ENCODE measurements at places on chromosomes 12 and 14.

DNA sequence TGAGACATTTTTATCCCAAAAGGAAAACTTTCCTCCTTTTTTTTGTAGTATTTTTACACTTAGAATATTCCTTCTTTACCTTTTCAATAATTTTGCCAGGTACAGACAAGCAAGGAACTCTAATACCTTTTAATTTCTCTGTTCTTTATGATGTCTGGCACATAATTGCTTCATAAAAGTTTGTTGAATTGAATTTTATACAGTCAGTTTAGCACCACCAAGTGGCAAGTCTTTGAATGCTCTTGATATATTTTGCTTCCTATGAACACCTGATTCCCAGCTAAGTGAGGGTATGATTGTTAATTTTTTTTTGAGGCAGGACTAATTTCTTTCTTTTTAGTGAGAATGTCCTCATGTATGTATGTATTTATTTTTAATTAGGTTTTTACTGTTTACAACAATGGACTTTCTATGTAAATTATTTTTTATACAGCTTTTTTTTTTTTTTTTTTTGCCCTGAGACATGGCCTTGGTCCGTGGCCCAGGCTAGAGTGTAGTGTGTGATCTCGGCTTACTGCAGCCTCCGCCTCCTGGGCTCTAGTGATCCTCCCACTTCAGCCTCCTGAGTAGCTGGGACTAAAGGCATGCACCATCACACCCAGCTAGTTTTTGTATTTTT, 6.9 kb downstream of the TBC1D15 start:
- no peak for DNase-seq

- no peak for DNase-seq
Observed at GRCh38 chr12:127583041-127583440, 683.9 kb upstream of the TMEM132C start.

DNA sequence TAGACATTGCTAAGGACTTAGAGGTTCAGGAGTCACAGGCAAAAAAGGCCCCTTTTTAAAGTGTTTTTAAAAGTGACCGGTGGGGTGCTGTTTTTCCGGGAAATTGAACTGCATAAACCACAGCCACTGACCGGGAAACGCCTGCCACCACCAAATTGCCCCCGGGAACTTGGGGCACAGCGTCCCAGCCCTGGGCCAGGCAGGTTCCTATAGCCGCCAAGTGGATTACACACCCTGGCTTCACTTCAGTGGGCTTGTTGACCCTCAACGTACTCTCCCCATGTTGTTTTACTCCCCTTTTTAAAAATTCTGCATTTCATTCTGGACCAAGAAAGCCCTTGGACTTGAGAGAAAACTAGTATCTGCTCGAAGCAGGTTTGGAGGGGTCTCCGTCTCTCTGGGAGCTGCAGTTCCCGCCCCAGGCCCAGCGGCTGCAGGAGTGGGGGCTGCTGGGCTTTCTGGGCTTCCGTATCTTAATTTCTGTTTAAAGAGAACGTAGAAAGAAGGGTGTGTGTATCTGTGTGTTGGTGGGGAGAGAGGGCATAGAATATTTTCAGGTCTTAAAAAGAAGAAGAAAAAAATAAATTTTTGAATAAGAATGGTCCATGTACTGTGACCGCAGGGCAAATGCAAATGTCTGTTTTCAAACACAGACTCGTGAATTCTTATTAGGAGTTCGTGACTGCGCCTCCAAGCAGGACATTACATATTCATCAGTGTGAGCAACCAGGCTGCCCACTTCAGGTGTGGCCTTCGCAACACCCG, 82.9 kb downstream of the PAPOLA start:
- DNase-seq = no peak

- DNase-seq = no peak
Observed at GRCh38 chr12:3187846-3188770, 110.9 kb downstream of the TSPAN9 start.

GRCh38 chr12:13169272-13169671, 27.3 kb upstream of the EMP1 start:
- DNase-seq = no peak

GRCh38 chr14:91727121-91727520, 4.8 kb downstream of the CATSPERB start:
- DNase-seq = no peak

DNA sequence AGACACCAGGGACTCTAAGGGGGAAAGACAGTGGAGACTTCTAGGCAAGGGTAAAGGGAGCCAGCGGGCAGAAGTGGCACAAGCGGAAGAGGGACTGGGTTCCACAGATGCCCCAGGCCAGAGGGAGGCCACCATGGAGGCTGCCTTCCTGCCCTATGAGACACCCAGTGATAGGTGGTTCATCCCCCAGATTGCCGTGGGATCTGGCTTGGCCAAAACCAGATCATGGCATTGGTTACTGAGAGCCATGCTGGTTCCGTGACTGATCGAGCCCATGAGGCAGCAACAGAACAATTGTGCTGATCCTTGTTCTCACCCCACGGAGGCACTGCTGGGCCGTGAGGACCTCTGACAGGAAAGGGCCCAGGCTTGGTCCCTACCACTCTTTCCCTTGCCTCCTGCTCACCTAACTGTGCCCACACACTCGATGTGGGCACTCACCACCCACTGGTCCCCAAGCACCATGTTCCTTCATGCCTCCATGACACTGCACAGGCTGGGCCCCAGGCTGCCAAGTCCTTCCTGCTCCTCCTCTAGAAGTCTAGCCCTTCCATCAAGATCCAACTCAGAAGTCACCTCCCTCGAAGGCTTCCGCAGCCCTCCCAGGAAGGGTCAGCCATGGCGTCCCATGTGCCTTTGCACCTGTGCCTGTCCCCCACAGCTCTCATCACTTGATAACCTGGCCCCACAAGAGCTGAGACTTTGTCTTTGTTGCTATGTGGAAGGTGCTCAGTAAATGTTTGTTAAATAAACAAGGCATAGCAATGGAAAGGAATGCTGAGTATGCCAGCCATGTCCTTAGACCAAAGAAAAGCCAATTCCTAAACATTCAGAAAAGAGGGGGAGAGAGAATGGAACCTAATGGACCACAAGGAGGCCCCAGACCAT, 7.3 kb downstream of the KRT79 start:
- no peak for DNase-seq

DNA sequence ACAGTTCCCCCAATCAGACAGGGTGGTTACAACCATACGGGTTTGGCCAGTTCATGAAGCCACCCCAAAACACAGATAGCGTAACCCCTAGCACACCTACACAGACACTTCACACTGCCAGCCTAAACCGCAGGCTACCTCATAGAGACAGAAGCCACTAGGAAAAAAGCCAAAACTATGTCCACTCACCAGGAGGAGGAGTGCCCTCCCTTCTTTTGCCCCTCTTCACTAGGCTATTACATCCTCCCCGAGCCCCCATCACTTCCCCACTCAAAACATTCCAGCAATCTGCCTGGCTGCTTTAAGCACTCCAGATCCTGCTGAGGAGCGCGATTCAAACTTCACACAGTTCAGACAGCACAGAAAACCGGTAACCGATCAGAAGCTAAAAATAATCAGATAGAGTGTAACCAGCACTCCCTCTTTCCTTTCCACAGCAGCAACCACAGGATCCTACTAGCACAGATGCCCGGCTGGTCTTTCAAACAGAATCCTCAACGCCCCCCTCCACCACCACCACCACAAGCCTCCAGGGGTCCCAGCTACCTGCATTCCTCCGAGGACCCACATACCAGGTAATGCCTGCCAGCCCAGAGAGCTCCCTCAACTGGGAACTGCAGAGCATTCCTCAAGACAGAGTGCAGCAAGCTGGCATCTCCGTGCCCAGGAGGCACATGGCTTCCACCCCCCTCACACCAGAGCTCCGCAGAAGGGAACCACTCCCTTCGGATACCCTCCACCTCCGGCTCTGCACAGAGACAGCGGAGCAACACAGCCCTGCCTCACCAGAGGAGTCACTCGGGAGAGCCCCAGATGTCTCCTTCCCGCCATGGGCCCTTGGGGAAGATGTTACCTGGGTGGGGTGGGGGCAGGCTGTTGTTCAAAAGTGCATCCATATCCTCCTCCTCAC, 1.5 kb downstream of the CHD4 start:
- no peak for DNase-seq

DNA sequence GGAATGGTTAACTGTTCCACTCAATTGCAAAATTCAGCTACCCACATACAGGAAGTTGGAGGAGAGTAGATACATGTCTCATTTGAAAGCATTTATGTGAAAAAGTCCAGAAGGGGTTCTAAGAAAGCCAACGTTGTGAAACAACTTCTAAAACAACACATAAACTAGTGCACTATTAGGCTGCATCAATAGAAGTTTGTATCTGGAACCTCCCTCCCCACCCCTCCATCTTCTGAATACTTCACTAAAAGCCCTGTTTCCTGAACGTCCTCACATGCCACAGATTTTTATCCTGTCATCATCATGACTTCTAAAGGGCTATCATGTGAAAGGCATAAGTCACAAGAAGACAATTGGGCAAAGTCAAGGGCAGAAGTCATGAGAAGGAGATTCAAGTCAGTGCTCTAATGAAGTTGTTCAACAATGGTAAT, 5.5 kb downstream of the KRT79 start:
- no peak for DNase-seq

DNA sequence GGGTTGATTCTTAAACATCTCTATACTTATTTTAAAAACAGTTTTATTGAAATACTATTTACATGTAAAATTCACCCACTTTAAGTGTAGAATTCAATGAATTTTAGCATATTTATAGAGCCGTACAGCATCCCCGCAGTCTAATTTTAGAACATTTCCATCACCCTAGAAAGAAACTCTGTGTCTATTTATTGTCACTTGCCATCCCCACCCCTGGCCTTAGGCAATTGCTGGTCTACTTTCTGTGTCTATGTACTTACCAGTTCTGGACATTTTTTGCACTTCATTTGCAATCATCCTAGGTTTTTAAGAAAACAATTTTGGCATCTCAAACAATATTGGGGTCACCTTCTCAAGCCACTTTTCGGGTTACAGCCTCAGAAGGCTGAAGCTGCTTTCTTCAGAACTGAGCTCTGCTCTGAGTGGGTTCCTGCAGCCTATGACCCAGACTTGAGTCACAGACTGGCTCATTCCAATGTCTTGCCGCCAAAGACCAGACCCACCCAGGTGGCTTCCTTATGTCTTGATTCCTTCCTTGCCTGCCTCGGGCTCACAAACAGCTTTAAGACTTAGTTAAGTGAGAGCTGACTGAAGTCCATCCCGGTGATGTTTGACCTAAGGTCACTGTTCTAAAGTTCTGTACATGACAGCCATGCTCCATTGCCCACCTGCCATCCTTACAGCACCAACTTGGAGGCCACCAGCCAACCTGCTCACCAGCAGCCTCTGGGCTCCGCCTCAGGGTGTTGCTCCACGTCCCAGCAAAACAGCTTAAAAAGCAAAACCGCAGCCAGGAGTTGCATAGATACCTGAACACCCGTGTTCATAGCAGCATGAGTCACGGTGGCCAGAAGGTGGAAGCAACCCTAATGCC, 131.5 kb downstream of the CHST11 start:
- DNase-seq = no peak

GRCh38 chr14:89881839-89882238, 72.7 kb downstream of the EFCAB11 start:
- no peak for DNase-seq

DNA sequence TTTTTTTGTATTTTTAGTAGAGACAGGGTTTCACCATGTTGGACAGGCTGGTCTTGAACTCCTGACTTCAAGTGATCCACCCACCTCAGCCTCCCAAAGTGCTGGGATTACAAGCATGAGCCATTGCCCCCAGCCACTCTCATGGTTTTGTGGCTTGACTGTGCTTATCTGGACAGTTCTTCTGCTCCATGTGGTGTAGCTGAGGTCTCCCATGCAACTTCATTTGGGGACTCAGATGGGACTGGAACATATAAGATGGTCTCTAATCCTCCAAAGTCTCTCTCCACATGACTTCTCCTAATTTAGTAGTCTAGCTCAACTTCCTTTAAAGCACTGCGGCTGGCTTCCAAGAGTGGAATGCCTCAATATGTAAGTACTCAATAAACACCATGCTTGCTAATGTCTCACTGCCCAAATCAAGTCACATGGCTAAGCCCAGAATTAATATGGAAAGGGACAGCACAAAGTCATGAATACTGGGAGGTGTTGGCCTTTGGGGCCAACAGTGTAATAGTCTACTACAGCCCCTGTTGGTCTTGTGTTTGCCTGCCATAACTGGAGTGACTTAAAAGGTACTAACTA, 7.4 kb downstream of the INHBC start:
- DNase-seq = no peak

DNA sequence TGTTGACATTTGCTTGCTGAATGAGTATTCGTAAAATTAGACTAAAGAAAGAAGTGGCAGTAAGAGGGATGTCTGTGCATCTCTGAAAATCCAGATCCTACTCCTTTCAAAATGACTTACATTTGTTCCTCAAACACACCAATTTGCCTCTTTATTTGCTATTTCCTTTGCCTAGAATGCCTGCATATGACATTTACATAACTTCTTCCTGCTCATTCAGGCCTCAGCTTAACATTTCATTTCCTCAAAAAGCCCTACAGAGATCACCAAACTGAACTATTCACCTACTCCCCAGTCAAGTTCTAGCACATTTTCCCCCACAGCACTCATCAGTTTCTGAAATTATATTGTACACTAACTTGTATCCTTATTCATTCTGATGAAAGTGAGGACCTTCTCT, 907.2 kb downstream of the LRFN5 start:
- no peak for DNase-seq

DNA sequence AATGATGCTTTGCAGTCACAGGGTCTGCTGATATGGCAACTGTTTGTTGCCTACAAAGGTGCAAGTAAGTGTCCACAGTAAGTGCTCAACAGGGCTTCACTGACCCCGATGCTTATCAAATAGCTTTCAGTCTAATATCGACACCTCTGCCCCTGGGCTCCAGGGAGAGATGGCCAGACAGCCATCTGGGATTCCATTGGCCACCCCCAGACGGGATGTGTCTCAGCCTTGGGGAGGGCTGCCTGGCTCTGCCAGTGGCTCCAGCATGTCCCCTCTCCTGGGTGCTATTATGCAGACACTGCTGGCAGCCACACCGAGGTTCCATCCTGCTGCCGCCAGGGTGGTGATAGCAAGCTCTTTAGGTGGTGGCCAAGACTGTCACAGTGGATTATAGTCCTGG, 57.4 kb downstream of the DGLUCY start:
- no peak for DNase-seq

- DNase-seq = peak; percentile 54
Observed at GRCh38 chr12:89016970-89017778, 335.1 kb downstream of the DUSP6 start.

DNA sequence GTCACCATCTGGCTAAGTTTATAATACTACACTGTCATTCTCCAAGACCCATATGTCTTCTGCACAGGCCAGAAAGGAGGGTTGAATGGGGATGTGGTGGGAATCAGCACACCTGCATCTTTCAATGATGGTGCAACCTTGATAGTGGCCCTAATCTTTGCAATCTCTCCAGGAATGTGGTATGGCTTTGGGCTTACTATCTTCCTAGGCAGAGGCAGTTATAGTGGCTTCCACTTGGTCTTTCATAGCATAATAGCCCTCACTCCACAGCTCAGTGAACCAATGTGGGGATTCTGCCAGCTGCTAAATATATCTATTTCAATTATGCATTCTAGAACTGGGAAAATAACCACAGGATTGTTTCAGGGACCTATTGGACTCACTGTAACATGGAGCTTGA, 61.8 kb upstream of the ATP2B1 start:
- DNase-seq = no peak

GRCh38 chr12:106247674-106248311, at the start of gene CKAP4:
TSS of gene CKAP4 (minus strand) at chr12:106248020. CDS start at chr12:106247851, 169 bp downstream.
- peak; percentile 72 for DNase-seq

- no peak for DNase-seq
Observed at GRCh38 chr12:1886396-1887008, 31.9 kb downstream of the CACNA2D4 start.

GRCh38 chr14:34826661-34827060, 48.5 kb downstream of the BAZ1A start:
- DNase-seq = no peak

Data from activated CD8-positive, alpha-beta memory T cell treated with anti-CD3 and anti-CD28 coated beads, Interleukin-2, amount 50 U/mL, for 48 hours (primary cell).